NCI-H1417 (cell line): ENCODE measurements at places on chromosomes 3 and 15.

DNA sequence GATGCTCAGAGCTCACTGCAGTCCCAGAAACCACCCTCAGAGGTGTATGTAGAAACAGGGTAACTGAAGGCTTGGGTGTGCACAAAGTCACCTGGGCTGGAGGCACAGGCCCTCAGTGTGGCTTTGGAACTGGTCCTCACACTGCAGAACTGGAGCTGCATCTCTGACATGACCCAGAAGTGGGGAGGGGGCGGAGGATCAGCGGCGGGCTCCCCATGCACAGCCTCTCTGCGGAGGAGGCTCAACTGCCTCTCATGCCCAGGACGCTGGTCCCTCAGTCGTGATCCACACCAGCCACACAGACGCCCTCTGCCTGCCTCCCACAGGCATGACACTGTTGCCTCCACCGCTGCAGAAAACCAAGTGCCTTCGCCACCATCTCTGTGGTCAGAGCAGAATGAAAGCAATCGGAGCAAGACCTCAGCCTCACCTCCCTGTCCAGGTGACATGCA, 73.7 kb downstream of the TM2D3 start:
- DNase-seq = peak; percentile 44

GRCh38 chr3:116741467-116741866, 31.9 kb downstream of the TUSC7 start:
- DNase-seq = no peak

GRCh38 chr3:68163062-68163461, 508.6 kb upstream of the SUCLG2 start:
- DNase-seq = no peak

GRCh38 chr3:25462495-25462894, 34.4 kb downstream of the RARB start:
- DNase-seq = no peak

- DNase-seq = no peak
Measured at GRCh38 chr15:44729408-44730127, 6.8 kb upstream of the TRIM69 start.

- DNase-seq = peak; percentile 23
Measured at GRCh38 chr3:17292556-17292955, 407.8 kb downstream of the PLCL2 start.

GRCh38 chr15:47485419-47485818, 231.9 kb upstream of the SEMA6D start:
- DNase-seq = no peak

GRCh38 chr3:96027718-96028117, 786.7 kb upstream of the EPHA6 start:
- no peak for DNase-seq

GRCh38 chr3:168878655-168879054, 782.9 kb upstream of the GOLIM4 start:
- no peak for DNase-seq

DNA sequence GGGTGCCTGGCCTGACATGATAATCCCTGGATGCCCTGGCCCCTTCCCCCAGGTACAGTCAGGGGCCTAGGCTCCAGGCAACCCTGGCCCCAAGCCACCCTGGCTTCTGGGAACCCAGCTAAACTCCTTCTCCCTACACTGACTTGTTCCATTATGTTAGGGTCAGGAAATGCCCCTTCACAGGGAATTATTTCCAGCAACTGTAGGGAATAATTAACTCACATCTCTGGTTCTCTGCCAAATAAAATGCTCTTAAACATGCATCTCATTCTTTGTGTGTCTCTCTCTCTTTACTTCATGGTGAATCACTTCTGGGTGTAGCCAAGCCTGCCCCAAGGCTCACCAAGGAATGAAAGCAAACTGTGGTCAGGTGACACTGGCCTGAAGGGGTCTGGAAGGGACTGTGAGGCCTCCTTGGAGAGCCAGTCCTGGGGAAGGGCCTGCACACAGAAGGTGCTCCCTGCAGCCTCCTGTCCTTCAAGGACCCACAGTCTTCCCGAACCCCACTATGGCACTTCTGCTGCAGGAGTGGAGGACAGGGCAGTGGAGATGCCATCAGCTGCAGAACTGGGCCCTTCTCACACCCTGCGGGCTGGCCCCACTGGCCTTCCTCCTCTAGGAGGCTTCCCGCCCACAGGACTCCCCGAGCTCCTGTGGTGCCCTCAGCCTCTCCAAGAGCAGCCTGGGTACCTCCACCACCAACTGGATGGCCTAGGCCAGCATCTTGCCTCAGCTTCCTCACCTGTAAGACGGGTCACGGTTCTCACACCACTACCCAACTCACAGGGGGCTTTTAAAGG, 17.6 kb downstream of the TKT start:
- no peak for DNase-seq

DNA sequence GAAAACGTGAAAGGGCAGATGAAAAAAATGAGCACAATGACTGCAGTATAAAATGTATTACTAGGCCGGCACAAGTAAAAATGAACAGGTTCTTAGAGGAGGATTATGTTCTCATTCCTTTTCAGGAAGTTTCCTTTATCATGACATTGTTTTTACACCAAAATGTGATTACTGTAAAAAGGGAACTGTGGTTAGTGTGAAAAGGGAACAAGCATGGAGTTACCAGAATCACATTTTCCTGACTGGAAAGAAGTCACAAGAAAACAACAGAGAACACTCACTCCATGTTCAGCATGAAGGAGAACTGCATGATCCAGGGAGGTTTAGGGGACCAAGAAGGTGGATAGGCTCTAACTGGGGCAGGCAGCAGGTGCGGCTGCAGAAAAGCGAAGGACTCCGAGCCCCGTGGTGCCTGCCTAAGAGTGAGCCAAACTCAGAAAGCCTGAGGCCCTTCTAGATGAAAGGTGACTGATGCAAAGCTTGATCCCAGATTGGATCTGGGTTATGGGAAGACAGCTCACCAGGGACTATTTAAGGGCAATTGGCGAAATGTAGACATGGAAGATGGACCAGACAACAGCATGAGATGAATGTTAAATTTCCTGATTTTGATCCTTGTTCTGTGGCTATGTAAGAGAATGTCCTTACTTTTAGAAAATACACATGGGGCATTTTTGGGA, 77.3 kb downstream of the CCR1 start:
- no peak for DNase-seq

DNA sequence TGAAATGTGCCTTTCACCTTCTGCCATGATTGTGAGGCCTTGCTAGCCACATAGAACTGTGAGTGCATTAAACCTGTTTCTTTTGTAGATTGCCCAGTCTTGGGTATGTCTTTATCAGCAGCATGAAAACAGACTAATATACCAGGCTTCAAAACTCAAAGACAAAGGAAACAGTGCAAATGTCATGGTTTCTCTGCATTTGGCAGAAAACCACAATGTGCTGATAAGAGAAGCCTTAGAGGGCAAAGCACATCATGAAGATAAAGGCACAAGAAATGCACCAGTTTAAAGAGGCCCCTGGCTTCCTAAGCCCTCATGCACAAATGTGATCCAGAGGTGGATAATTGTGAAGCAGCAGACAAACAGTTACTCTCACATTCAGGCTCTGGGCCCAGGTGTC, 259.2 kb downstream of the CPNE4 start:
- no peak for DNase-seq

- no peak for DNase-seq
Measured at GRCh38 chr3:40143283-40144090, 166.0 kb upstream of the EIF1B start.

GRCh38 chr3:151383956-151384355, 597 bp downstream of the P2RY12 start:
- no peak for DNase-seq

DNA sequence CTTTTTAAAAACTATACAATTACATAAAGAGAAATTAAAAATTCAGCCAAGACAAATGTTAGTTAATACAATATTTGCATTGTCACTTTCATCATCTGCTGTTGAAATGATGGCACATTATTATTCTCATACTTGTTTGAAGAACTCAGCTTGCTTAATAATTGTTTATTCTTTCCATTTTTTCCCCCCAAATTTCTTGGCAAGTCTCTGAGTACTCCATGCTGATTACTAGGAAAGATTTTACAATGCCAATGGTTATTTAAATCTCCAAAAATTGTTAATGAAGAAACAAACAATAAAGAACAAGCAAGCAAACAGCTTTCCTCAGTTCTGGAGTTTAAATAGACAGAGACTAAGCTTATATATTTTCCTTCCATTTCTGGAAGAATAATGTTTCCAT, 15.1 kb upstream of the STXBP5L start:
- no peak for DNase-seq

DNA sequence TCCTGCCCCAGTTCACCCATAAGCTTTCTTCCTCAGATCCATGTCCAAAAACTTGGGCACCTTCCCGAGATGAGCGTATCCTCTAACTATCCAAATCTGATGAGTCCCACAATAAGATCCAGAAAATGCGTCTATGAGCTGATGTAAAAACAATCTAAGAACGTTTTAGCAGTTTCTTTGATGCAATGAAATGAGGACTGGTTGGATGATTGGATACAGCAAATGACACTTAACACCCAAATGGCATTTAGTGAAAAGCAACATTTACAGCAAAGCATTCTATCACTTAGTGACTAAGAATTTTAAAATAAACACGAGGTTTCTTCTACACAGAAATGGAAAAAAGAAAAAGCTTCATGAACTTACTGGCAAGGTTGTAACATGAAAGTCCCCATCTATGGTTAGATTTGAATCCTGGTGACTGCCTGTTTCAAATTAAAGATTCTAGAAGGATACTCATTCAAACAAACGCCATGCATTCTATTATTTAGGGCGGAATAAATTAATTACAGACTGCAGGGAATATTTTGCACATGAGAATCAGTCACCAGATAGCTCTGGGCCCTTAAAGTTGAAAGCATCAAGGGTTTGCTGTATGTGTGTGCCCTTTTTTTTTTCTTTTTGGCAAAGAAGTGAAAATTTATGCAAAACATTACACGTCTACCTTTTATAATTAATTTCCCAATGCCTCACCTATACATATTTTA, 598.6 kb downstream of the FOXP1 start:
- no peak for DNase-seq

- DNase-seq = peak; percentile 15
Measured at GRCh38 chr3:125647318-125648014, 52.2 kb upstream of the OSBPL11 start.

- DNase-seq = no peak
Measured at GRCh38 chr15:88470625-88471372, 3.3 kb downstream of the MRPS11 start.

- DNase-seq = no peak
Measured at GRCh38 chr3:40102182-40102581, 207.3 kb upstream of the EIF1B start.

- DNase-seq = no peak
Measured at GRCh38 chr15:32222716-32223115, 180.4 kb downstream of the GOLGA8K start.

DNA sequence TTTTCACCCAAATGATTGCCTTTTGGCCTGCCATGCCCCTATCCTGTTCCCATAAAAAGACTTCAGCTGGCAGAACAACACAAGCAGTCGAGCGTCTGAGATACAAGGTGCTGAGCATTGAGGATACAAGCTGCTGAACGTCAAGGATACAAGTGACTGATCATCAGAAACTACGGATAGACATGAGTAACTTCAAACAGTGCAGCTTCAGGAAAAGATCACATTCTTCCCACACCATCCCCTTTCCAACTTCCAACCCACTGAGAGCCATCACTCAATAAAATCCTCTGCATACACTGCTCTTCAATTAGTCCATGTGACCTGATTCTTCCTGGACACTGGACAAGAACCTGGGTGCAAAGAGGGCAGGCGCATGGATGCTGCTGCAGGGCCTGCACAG, 1198.9 kb downstream of the ROBO2 start:
- DNase-seq = no peak

DNA sequence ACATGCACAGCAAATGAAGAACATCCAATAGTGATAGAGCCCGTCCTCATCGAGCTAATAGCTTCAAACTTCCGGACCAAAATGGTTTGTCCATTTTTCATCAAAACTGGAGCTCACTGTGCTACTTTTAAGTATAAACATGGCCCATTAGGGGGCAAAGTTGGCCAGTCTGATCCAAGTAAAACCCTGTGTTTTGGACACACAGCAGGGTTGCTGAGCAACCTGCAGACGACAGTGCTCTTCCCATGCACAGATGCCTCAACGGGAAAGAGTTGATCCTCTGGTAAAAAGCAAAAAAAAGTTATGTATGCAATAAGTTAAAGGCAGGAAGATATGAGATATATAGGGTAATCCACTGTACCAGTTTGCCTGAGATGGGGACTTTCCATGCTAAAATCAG, 244.0 kb upstream of the THBS1 start:
- no peak for DNase-seq

- no peak for DNase-seq
Measured at GRCh38 chr15:71732636-71733035, 77.7 kb upstream of the NR2E3 start.

DNA sequence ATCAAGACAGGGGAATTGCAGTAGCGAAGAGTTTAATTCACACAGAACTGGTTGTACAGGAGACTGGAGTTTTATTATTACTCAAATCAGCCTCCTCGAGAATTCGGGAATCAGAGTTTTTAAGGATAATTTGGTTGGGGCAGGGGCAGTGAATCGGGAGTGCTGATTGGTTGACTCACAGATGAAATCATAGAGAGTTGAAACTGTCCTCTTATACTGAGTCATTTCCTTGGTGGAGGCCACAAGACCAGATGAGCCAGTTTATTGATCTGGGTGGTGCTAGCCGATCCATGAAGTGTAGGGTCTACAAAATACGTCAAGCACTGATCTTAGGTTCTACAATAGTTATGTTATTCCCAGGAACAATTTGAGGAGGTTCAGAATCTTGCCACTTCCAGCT, 5.3 kb upstream of the ZNF770 start:
- DNase-seq = no peak

DNA sequence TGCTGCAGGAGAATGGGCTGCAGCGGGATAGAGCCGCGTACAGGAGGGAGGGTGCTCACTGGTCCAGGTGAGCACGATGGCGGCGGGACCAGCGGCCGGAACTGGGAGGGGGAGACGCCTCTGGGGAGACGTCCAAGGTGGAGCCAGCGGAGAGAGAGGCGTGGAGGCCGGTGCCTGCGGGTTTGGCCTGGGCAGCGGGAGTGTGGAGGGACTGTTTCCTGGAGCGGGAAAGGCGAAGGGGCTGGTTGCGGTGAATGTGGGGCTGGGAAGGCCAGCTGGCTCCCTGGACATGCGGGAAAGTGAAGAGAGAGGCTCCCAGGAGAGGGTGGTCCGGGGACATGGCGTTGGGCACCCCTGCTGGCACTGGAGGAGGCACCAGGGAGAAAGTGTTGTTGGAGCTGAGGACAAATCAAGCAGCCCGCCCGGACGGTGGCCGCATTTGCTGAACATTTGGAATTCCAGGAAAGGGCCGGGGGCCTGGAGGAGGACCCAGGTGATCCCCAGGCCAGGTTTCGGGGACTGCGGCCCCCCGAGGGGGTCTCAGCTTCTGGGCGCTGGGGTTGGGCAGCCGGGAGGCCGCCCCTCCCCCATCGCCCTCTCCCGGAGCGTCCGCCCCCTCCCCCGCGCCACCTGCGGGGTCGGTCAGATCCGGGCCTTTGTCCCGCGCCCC, 34.3 kb downstream of the DNAJB8 start:
- peak; percentile 91 for DNase-seq

- DNase-seq = peak; percentile 59
Measured at GRCh38 chr3:195803289-195803908, 8.3 kb downstream of the MUC4 start.

DNA sequence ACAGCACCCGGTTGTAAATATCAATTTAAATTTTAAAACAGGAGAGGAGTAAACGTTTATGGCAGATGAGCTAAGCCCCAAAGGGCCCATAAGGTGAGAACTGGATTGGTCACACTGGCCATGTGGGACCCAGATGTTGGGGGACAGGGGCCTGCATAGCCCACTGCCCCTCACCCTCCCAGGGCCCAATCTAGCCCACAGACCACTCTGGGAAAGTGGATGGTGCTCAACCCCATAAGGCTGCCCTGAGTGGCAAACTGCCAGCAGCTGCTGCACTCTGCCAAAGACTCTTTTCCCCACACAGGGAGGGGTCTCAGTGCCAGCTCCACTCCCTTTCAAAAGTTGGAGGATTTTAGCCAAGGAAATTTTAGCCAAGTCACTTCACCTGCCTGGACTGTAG, 42.5 kb downstream of the CCDC12 start:
- DNase-seq = no peak
